ENCODE measurements at places on chromosomes 2 and 18.
A peak's percentile ranks its signal among the peaks of the same experiment; 100 is the strongest.

GRCh38 chr18:44130376-44130942, 550.2 kb upstream of the SETBP1 start:
- no peak for DNase-seq

DNA sequence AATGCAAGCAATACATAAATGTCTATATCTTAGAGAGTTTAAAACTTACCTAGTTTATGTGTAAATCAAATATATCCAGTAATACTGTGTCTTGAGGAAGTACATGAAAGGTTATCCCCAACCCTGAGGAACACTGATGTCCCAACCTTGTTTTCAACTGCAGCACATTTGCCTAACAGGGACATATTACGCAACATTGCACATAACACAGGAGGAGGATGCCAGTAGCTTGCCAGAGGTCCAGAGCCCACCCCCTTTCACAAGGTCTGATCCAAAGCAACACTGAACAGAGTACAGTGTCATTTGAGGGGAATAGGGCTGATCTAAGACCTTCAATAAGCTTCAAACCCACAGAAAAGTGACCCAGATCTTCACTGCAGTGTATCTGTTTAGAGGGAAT, 678.5 kb downstream of the ARHGAP15 start:
- no peak for DNase-seq

- no peak for DNase-seq
Observed at GRCh38 chr2:3597567-3597966, 2.7 kb downstream of the COLEC11 start.

- no peak for DNase-seq
Observed at GRCh38 chr2:156526950-156527636, 90.9 kb downstream of the GPD2 start.

- no peak for DNase-seq
Observed at GRCh38 chr2:30764021-30764800, 43.0 kb downstream of the CAPN13 start.

DNA sequence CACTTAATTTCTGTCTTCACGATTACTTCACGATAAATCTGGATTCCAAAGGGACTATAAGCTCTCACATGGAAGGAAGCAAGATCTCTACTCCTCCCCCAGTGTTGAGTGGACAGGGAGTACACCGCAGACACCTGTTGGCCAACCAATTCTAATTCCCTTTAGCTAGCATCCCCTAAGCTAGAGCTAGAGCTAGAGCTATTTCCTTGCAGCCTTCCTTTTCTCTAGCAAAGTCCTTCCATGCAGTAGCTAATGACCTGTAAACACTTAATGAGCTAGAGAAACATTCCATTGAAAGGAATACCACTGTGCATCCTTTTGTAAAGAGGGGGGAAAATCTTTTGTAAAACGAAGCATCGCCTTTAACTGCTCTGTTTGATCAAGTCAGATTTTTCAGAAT, 56.5 kb downstream of the BCL11A start:
- DNase-seq = no peak

GRCh38 chr18:50038448-50038847, 156.5 kb downstream of the MYO5B start:
- DNase-seq = no peak

DNA sequence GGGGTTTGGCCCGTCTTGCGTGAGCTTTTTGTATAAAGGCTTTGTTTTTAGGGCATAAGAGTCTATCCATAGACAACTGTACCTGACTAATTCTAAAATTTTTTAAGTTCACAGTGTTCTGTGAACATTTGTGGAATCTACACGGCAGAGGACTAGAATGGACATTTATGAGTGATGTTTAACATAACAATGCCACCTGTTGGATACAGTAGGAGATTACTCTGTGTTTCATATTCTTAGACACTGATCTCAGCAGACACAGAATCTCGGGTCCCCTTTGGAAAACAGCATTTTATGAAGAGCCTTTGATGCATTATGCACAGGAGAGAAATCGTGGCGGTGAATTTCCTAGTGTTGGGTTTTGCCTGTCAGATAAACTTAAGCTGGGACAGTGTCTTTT, 752.2 kb downstream of the DPP10 start:
- DNase-seq = no peak

GRCh38 chr2:236875906-236876505, 209.7 kb upstream of the COPS8 start:
- no peak for DNase-seq

GRCh38 chr2:121000804-121001203, 265.1 kb downstream of the GLI2 start:
- DNase-seq = no peak

- no peak for DNase-seq
Observed at GRCh38 chr2:114261366-114261765, 181.1 kb upstream of the DPP10 start.

DNA sequence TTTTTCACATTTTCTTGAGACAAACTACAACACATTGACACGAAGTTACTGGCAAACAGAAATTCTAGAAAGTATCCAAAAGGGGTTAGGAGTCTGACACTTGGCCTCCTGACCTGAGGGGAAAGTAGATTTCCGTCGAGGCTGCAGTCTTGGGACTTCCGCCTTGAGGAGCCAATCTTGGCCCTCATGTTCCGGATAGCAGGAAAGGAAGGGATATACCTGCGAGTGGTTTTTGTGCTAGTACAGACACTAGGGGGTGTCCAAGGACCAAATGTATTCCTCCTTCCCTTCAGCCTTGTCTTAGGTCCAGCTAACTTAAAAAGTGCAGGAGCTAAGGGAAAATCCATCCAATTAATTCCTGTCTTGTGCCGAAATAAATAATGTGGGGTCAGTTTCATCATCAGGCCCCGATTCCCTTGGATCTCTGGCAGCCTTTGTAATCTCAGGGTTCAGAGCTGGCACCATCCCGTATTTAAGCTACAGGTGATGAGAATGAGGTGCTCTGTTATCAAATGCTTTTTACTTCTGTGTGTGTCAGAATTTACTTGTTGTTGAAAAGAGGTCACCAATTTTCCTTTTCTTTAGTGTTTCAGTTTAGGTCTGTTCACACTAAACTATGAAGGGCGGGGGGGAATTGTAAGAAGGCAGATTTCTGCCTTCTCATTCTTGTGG, 330.2 kb upstream of the FANCL start:
- DNase-seq = no peak

GRCh38 chr18:80034068-80034851, at the start of gene RBFA:
TSS of gene RBFA (plus strand) at chr18:80034434. CDS start at chr18:80034496, 62 bp downstream.
- peak; percentile 100 for DNase-seq

GRCh38 chr2:30235008-30235655, 3.8 kb downstream of the LBH start:
- DNase-seq = peak; percentile 34

DNA sequence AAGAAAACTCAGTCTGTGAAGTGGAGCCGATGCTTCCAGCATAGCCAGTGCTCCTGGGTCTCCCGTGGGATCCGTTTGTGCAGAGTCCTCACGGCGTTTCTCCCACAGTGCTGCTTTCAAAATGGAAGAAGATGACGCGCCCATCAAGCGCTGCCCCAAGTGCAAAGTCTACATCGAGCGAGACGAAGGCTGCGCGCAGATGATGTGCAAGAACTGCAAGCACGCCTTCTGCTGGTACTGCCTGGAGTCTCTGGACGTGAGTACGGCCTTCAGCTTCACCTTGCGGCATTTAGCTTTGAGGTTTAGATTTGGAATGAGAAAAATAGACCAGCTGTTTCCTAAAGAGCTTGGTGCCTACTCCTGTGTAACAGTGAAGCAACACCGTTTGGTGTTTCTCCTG, 107.0 kb downstream of the RNF144A start:
- DNase-seq = no peak

DNA sequence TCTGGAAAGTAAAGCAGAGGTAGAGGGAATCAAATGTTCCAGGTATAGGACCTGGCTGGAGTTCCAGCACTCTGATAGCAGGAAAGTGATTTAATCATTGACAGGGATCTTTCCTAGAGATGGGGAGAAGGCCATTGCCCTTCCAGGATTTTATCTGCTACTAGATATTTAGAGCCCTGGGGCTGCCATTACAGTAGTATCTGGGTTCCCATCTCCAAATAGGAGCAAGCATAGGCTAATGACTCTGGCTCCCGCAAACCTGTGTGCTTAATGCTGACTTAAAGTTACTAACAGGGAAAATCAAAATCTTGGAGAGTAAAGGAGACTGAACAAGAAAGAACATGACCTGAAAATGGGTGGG, 297.6 kb upstream of the CCDC68 start:
- DNase-seq = no peak

DNA sequence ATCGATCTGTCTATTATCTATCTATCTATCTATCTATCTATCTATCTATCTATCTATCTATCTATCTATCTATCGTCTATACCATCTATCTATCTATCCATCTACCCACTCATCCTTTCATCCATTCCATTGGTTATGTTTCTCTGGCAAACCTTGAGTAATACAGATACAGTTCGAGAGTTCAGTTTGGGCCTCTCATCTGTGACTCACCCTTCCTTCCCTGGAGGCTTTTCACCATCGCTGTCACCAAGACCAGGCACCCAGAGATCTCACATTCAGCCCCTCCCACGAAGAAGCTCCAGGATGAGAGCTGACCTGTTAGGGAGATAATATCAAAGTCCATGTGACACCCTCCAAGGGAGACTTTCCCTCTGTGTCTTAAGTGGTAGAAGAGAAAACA, 164.1 kb upstream of the CELF4 start:
- DNase-seq = no peak

GRCh38 chr18:58766164-58766563, 94.9 kb downstream of the MALT1 start:
- DNase-seq = no peak

GRCh38 chr2:45117383-45117782, 108.1 kb upstream of the SIX2 start:
- no peak for DNase-seq

DNA sequence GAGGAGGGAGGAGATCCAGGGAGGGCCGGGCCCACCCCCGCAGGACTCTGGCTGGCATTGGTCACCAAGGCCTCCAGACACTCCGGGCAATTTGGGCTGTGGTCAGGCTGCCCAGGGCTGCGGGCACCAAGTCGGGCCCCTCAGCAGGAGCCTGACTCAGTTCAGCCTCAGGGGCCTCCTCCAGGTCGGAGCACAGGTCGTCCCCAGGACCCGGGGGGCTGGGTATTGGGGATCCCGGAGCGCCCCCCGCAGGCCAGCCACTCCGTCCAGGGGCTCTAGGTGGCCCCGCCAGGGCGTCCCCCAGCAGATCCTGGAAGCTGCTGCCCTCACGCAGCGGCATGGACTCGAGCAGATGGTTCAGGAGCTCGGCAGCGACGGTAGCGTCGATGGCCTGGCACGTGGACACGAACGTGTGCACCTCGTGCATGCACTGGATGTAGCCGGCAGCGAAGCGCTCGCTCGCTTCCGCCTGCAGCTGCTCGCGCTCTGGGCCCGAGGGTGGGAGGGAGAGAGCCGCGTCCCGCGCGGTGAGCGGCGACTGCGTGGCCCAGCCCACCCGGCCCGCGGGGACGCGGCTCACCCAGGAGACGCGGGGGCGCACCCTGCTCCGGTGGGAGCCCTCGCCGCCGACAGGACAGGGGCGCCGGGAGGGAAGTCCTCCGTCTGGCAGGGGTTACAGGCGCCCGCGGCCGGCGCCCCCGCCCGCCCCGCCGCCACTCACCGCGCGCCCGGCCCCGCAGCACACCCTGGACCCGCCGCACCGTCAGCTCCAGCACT, 884 bp downstream of the HES6 start:
- no peak for DNase-seq

GRCh38 chr2:39730685-39731302, 48.3 kb downstream of the THUMPD2 start:
- DNase-seq = no peak

GRCh38 chr2:224885836-224886547, 156.3 kb downstream of the DOCK10 start:
- no peak for DNase-seq

DNA sequence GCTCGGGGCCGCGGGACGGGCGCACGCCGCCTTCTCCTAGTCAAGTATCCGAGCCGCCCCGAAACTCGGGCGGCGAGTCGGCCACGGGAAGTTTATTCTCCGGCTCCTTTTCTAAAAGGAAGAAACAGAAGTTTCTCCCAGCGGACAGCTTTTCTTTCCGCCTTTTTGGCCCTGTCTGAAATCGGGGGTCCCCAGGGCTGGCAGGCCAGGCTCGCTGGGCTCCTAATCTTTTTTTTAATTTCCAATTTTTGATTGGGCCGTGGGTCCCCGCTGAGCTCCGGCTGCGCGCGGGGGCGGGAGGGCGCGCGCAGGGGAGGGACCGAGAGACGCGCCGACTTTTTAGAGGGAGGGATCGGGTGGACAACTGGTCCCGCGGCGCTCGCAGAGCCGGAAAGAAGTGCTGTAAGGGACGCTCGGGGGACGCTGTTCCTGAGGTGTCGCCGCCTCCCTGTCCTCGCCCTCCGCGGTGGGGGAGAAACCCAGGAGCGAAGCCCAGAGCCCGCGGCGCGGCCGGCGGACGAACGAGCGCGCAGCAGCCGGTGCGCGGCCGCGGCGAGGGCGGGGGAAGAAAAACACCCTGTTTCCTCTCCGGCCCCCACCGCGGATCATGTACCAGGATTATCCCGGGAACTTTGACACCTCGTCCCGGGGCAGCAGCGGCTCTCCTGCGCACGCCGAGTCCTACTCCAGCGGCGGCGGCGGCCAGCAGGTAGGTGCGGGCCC, 617 bp downstream of the FOSL2 start:
- DNase-seq = no peak

- no peak for DNase-seq
Observed at GRCh38 chr2:85165088-85165690, 32.0 kb downstream of the TCF7L1 start.

- DNase-seq = no peak
Observed at GRCh38 chr2:20165677-20166509, 59.0 kb downstream of the SDC1 start.

GRCh38 chr18:31983976-31984375, 34.6 kb upstream of the RNF125 start:
- DNase-seq = no peak

GRCh38 chr18:30591462-30591861, 451.1 kb downstream of the DSC3 start:
- DNase-seq = no peak

- DNase-seq = no peak
Observed at GRCh38 chr18:50373561-50374219, 1.2 kb upstream of the SKA1 start.

- no peak for DNase-seq
Observed at GRCh38 chr2:216829533-216829932, 30.3 kb downstream of the TNP1 start.

GRCh38 chr2:202780514-202781021, 91.0 kb downstream of the ICA1L start:
- DNase-seq = no peak

GRCh38 chr2:162560291-162560690, 216.4 kb downstream of the GCA start:
- no peak for DNase-seq

- no peak for DNase-seq
Observed at GRCh38 chr2:15842758-15843666, 97.3 kb upstream of the MYCN start.

GRCh38 chr2:198374375-198375082, 570.1 kb downstream of the PLCL1 start:
- no peak for DNase-seq

- no peak for DNase-seq
Observed at GRCh38 chr2:112867701-112868631, 31.4 kb upstream of the IL1B start.

DNA sequence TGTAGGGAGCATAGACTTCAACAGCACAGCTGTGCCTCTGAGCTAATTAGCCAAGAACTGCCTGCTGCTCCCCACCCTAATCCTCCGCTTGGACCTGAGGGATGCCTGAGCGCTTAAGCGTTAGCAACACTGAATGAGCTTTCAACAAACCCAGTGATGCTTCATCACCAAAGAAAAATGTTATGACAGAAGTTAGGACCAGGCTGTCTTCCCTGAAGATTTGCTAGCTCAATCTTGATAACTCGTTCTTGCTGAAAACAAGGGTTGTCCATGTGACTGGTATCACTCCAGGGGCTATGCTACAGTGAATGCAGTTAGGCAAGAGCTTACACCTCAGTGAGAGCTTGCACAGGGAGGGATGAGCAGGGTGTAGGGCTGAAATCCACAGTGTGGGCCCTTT, 190.7 kb upstream of the SIX2 start:
- no peak for DNase-seq

Measured in activated T-helper 1 cell treated with anti-CD3 and anti-CD28 coated beads, Interleukin-2, amount 50 U/mL, for 16 hours (primary cell).